ENCODE measurements at places on chromosomes 13 and 19.

GRCh38 chr13:46389457-46390451, 2.7 kb upstream of the RUBCNL start:
- DNase-seq: no peak

DNA sequence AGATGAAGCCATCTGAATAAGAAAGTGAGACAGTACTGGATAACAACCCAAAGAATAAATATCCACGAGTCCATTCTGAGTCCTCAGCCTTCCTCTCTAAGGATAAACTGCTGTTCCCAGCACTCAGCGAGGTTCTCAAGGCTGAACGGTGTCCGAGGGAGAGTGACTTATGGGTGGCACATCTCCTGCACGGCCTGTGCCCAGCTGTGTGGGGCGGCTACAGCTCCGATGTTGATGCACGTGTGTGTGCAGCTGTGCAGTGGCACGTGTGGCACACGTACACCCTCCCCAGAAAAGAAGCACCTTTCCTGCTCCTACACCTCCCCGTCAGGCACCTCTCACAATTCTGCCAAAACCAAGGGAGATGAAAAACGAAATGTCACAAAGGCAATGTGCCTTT, 45.0 kb downstream of the RAB20 start:
- DNase-seq: no peak

GRCh38 chr19:15263361-15263985, 31.2 kb upstream of the EPHX3 start:
- no peak for DNase-seq

DNA sequence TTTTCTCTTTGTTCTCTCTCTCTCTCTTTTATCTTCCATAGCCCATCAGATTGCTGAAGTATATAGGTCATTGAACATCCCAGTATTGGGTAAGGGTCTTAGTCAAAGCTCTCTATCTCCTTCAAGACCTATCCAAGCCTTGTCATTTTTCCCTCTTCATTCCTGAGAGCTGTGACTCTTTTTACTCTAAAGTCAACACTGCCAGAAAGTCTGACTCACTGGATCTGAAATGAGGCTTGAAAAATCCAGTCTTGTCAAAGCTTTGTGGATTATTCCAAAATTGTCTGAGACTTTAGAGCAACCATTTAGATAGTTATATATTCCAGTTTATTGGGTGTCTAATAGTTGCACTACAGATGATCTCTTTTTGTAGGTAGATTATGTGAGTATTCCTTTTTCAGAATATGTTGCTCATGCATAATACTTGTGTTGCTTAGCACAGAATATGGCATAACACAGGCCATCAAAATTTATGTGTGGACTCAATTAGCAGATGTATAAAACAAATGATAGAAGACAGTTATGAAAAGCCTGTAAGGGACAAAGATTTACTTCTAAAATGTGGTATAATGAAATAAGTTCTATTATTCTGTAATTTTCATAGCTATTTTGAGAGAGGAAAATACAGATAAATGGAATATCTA, 389.3 kb upstream of the PCDH9 start:
- DNase-seq: no peak

- no peak for DNase-seq
Observed at GRCh38 chr19:9966448-9966847, 30.1 kb upstream of the OLFM2 start.

DNA sequence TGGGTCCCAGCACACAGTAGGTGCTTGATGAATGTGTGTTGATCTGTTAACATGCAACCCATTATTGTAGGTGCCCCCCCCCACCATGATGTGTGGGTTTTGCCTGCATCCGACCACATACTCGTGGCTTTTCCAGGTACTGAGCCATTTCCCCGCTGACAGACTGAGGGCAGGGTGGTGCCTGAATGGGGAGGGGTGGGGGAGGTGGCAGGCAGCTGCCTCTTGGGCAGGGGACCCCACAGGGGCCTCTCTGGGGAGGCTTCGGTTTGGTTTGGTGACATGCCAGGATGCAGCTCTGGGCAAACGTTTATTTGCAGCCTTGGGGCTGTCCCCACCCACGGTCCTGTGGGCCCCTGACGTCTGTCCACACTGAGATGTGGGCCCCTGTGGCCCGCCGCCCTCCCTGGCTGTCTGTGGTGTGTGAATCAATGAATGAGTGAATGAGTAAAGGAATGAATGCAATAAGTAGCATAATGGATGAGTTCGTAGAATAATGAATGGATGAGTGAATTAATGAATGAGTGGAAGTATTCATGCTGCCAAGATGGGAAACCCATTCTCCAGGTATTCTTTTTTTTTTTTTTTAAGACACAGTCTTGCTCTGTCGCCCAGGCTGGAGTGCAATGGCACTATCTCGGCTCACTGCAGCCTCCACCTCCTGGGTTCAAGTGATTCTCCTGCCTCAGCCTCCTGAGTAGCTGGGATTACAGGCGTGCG, 9.0 kb upstream of the JUND start:
- DNase-seq: no peak

GRCh38 chr13:97141564-97142005, 80.5 kb upstream of the MBNL2 start:
- peak; percentile 80 for DNase-seq

DNA sequence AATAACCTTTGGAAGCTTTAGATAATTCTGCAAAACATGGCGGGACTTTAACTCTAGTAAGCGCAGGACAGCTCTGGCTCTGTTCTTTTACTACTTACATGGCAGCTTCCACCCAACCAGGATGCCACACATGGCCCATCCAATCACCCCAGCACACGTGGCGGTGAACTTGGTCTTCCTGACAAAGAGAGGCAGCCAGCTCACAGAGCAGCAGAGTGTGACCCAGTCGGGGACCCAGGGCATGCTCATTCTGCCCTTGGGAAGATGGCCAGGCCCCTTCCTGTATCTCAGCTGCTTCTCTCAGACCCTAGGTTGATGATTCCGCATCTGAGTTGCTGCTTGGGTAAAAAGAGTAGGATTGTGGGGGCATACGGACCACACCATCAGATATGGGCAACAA, 172.1 kb downstream of the USP12 start:
- DNase-seq: no peak

DNA sequence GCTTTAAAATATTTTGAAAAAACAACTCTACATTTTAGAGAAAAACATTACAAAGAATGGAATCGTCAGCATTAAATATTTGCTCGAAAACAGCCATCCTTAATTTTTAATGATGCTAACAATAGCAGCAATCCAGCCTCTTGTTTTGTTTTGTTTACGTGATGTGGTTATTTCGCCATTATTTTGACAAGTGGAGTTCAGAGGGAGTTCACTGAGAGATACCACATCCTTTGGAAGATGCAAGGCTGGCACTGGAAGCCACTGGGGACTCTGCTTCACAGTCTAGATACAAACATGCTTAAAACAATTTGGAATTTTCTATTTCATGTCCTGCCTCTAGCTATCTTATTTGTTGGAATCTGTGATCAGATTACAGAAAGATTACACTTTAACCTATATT, 556.3 kb downstream of the PCDH17 start:
- DNase-seq: no peak

- peak; percentile 80 for DNase-seq
Observed at GRCh38 chr13:98664047-98664446, 87.1 kb upstream of the STK24 start.

GRCh38 chr13:24748061-24748400, 15.9 kb upstream of the RNF17 start:
- no peak for DNase-seq

- no peak for DNase-seq
Observed at GRCh38 chr19:37920591-37921450, 13.8 kb downstream of the SIPA1L3 start.

DNA sequence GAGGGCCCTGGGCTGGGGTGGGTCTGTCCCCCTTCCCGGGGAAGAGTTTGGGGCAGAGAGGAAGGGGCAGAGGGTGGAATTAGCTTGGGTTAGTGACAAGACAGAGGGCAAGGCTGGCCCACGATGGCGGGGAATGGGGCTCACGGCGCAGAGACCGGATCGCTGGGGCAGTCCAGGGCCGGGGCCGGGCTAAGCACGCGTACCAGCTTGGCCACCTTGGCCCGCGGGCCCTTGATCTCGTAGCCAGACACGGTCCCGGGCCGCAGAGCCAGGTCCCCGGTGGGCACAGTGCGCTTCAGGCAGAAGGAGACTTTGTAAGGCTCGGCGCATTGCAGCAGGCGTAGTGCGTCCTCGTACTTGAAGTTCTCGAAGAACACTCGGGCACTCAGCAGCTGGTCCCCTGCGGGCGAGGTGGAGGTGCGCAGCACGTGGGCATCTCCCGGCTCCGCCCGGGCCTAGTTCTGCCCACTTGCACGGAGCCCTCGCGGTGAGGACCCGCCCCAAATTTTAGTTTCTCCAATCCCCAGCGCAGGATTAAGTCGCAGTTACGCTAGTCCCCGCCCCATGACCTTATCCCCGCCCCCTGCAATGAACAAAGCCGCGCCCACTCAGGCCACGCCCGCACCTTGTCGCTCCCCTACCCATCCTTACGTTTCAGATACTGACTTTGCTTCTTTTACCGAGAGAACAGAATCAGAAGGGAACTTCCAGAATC, 8.6 kb upstream of the HIPK4 start:
- no peak for DNase-seq

- no peak for DNase-seq
Observed at GRCh38 chr13:110185696-110186095, 121.3 kb downstream of the COL4A1 start.

DNA sequence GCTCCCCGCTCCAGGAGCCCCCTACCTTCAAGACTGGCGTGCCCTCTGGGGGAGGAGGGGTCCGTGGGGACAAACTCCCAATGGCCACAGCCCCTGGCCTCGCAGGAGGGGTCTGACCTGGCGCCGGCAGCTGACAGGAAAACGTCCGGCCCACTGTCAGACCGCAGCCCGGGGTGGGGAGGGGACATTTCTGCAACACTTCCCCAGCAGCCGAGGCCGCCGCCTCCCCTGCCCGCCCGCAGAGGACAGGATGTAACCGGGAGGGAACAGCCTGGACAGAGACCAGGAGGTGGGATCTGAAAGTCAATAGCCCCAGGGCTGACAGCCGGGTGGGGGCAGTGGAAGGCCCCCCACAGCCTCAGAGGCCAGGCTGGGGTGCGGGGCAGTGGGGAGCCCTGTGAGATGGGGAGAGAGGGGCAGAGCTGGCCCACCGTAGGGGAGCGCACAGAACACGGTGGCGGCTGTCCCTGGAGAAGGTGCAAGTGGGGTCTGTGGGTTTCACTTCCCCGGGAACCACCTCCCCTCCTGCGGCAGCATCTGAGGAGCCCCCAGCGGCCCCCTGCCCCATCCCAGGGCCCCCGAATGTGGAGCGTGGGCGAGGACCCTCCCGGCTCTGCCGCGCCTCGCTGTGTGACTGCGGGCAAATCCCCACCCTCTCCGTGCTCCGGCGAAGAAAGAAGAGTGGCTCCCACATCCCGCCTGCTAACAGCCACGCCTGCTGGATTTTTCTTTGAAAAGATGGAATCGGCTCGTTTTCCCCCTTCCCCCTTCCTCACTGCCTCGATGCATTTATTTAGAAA, at the start of gene PEAK3:
TSS of gene PEAK3 (minus strand) at position 114 of the 800 bp plus-strand sequence. CDS start 1,244 bp downstream, outside the sequence.
- no peak for DNase-seq

DNA sequence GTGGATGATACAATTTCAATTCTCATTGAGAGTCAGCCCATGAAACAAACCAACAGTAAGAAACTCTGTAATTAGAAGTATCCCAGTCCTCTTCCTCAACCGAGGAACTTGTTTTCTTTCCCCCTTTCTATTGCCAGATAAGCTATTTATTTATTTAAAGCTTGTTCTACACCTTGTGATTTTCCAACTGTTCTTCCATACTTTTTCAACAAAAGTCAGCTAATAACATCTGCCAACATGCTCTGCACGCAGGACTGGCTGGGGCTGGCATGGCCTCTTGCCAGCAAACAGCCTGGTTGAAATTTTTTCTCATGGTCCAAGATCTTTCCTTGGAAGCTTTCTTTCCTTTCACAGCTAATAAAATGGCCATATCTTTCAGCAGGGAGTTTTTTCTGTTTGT, 2.9 kb upstream of the IRS2 start:
- no peak for DNase-seq

GRCh38 chr13:45681113-45681512, 21.0 kb upstream of the CBY2 start:
- DNase-seq: no peak

DNA sequence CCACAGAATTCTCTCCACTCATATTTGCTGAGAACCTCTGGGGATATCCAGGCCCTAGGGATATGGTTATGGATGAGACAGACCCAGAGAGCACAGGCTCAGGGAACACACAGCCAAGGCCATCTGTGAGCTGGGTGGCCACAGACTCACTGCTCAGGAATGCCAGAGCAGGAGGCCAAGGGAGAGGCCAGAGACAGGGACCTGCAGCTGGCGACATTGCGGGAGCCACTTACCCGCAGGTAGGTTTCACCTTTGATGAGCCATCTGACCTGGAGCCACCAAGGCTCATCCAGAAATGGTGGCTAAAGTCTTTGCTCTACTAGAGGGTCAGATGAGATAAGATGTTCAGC, 29.4 kb downstream of the CCNE1 start:
- DNase-seq: peak; percentile 59

DNA sequence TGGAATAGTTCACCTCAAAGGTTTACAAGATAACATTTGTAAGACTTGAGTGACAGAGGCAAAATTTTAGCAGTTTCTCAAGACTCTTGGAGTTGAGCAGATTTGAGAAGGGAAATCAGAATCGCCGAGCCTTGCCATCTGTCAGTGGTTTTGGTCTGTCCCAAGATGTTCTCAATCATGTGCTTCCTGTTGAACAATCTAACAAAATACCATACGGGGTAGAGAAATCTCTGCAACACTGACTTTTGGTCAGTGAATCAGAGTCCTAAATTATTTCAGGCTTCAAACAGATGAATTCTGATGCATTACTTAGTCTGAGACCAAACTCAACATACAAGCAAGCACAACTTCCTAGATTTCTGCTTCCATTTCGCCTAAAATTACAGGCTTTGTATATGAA, 3.8 kb downstream of the KCTD12 start:
- no peak for DNase-seq

GRCh38 chr19:29380581-29380980, 145.2 kb upstream of the VSTM2B start:
- no peak for DNase-seq

DNA sequence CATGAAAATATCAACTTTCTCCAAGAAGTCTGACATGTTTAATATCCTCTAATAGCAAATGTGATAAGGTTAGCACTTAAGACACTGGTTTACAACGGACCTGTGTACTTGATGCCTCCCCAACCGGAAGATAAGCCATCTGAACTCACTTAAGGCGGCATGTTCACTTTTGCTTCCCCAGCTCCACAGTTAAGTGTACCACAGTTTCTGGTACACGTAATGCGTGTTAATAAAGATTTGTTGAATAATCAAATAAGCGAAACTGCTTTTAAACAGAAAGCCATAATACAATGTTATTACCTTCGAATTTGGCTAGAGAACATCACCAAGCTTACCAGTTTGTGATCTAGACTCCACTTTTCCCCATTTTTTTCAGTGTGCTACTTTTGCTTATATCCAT, 1.4 kb upstream of the PAN3 start:
- DNase-seq: no peak

DNA sequence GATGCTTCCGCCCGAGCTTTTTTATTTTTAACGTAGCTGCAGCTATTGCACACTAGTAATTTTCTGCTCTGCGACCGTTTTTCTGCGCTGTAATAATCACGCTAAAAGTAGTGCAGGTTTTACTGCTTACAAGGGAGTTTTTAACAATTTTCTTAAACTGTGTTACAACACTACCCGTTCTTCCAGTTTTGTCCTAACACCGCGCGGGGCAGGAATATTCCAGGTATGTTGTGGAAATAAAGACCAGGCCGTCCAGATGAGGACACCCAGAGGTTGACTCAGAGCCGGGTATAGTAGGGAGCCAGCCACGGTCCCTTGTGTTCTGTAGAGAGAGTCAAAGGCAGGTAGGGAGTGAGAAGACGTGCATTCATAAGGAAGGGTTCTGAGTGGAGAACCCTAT, 21.7 kb downstream of the ZNF274 start:
- no peak for DNase-seq
